Activated gamma-delta T cell (primary cell): ENCODE measurements at places on chromosomes 3 and 15.

DNA sequence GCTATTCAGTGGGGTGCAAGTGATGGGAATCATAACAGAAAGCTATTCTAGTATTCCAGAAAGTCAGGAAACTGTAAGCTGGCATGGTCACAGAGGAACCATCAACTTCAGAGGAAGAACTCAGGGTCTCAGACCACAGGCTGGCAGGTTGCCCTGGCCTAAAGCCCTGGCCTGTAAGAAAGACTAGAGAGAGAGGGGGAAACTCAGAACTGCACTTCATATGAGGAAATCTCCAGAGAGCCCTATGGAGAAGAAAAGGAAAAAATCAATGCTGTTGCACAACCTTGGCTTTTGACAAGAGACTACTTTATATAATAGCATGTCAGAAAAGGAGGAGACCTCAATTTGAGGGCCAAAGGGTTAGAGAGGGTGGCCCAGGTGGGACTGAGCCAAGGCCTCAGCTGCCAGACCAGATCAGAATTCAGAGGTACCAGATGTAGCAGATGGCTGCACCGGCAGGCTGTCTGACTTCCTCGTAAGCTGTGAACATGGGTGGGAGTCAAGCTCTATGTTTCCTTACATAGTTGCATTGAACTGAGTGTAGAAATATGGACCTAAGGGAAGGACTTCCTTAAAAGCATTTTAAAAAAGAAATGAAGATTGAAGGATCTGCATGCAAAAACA lies 333.8 kb downstream of the PDCD6IP start:
- no peak for DNase-seq

DNA sequence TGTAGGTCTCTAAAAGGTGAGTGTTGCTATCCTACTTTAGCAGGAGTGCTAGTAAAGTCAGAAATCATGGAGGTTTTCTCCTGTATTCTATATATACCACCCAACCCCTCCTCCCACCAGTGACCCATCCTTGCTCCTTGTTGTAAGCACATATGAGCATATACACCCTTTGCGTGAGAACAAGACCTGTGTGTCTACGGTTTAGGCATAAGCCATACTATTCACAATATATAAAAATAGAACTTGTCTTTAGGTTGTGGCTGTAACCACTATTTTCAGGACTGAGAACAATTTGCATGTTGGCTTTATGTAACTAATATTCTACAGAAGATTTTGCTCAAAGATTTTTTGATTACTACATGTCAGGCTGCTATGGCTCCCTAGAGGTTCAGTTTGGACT lies 59.1 kb upstream of the TOP2B start:
- no peak for DNase-seq

- DNase-seq = no peak
These were observed 58.9 kb downstream of the MYO1E start for GRCh38 chr15:59313641-59314332.

- DNase-seq = no peak
These were observed 468.6 kb upstream of the AGTR1 start for GRCh38 chr3:148229107-148229506.

- no peak for DNase-seq
These were observed 20.2 kb upstream of the GCNT3 start for GRCh38 chr15:59591356-59591755.

DNA sequence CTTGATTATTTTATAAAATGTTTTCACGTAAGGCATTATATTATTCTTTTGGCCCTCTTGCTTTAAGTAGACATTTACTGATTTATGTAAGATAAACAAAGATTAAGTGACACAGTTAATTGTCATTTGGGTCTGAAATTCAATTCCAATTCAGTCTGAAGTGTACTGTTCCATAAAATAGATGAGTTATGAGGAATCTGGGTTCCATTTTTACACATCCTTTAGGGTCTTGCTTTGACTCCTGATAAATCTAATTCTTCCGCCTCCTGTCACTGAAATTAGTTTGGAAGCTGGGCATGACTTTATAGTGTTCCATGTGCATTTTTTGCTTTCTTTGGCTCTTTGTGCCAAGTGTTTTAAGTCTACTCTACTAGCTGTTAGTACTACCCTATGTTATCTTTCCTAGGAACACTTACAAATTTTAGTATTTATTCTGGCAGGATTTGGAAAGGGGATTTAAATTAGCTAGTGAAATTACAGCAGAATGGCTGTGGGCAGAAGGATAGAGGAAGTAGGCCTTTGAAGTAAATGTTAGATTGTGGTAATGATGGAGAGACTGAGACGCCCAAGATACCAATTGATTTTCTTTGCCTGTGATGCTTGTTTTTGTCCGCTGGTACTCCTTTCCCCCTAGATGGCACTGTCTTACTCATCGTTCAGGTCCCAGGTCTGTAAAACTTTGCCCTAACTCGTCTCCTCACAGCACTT lies 14.3 kb downstream of the ARL8B start:
- no peak for DNase-seq
